Fibroblast of the conjunctiva (primary cell): ENCODE measurements at places on chromosomes 5 and 9.
A peak's percentile ranks its signal among the peaks of the same experiment; 100 is the strongest.

GRCh38 chr5:140595538-140596300, 31.1 kb downstream of the SLC35A4 start:
- no peak for DNase-seq

DNA sequence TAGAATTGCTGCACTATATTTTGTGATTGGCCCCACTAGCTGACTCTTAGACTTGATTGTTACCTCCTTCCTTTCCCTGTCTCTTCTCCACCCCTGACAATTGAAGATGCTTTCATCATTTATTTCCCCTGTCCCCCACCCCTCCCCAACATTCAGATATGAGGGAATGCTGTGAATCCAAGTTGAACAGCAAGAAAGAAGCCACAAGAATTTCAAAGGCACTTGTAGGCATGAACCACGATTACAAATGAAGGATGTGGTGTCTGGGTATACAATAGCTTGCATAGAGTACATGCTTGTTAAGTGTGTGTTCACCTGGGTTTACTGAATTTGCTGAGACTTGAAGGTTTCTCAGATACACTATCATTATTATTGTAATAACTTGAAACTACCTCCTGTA, 78.3 kb upstream of the TRIO start:
- DNase-seq = no peak

DNA sequence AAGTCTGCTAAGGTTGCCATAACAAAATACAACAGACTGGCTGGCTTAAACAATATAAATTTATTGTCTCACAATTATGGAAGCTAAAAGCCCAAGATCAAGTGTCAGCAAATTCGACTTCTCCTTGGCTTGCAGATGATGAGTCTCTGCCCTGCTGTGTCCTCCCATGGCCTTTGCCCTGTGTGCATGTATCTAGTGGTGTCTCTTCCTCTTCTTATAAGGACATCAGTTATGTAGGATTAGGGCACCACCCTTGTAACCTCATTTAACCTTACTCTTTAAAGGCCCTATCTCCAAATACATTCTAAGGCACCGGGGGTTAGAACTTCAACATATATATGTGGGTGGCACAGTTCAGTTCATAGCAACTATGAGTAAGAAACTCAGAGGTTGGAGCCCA, 157.9 kb upstream of the RASA1 start:
- DNase-seq = no peak

GRCh38 chr9:77987880-77988525, 43.6 kb downstream of the GNAQ start:
- DNase-seq = no peak

DNA sequence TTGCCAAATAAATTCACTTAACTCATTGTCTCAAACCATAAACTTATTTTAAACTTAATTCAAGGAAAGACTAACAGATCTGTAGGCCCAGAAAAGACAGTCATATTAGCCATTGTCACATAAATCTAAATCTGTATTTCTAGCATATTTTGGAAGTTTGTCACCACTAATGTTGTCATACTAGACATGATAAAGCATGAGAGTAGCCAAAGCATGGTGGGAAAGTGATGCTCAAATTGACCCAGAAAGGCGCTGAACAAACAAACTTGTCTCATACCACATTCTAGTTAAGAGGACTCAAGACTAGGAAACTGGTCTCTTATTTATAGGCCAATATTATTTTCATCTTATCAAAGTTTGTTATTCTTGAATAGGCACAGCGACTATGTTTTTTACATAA, 99.4 kb downstream of the VCAN start:
- no peak for DNase-seq

DNA sequence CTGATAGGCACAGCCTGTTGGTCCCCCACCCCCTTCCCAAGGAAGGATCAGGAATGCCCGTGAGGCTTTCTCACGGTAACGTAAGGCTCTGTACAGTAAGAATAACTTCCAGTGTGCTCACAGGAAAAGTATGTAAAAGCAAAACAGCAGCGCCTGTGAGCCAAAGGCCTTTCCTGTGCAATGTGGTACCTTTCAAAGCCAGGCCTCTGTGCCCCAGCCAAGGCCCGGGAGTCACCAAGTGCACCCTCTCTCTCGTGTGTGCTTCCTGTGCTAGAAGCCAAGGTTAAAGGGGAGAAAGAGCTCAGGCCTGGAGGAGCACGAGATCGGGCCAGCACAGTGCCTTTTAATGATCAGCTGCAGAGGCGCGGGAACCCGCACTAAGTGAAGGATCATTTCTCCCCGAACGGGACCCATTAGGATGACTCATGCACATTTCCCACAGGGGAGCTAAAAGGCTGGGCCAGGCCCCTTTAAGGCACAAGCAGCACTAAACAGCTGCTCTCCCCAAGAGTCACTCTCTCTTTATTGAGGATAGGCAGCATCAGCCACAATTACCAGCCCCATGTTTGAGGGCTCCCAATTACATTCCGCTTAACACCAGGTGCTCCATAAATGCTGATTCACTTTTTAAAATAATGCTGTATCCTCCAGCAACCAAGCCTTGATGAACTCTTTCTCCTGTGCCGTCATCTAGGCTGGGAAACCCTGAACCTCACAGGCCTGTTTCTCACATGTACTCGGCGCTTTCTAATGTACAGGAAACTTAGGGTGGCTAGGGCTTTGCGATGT, 42.8 kb downstream of the SHB start:
- DNase-seq = peak; percentile 51

- DNase-seq = no peak
Observed at GRCh38 chr5:135821802-135822201, 12.7 kb upstream of the SLC25A48 start.

DNA sequence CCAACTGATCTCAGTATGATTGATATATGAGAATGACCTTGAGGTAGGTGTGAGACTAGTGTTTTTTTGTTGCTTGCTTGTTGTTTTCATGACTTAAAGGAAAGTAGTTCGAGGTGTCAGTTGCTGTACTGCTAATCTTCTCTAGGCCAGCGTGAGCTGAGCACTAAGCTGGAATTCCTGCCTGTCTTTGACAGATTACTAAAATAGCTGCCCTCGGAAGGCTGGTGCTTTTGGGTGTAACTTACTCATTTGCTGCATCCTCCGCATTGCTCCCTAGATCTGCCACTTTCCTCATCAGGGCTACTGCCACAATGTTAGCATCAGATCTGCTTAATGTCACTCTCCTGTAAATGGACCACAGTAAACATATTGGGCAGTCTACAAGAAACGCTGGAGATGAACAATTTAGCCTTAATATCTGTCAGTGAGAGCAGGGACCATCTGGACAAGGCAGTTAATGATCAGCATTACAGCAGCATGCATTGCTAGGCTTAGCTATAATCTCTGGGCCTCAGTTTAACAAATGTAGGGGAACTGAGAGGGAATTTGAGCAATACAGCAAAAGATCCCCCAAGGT, 106.6 kb upstream of the CDH6 start:
- DNase-seq = no peak

DNA sequence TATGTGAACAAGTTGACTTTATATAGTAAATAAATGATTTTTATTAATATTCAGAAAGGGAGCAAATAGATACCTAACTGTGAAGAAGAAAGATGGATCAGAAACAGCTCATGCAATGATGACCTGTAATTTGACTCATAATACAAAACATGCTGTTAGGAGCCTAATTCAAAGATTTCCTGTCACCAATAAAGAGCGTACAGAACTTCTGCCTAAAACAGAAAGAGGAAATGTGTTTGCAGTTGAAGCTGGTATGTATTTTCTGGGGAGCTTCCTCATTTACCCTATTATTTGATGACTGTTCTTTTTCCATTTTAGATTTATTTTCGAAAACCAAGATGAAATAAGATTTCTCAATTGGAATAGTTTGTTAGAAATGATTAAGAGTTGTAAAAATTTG, 11.4 kb downstream of the YTHDC2 start:
- no peak for DNase-seq

- DNase-seq = no peak
Observed at GRCh38 chr9:136974817-136975535, 2.3 kb upstream of the PTGDS start.

- no peak for DNase-seq
Observed at GRCh38 chr5:173237143-173237874, 2.3 kb upstream of the NKX2-5 start.

DNA sequence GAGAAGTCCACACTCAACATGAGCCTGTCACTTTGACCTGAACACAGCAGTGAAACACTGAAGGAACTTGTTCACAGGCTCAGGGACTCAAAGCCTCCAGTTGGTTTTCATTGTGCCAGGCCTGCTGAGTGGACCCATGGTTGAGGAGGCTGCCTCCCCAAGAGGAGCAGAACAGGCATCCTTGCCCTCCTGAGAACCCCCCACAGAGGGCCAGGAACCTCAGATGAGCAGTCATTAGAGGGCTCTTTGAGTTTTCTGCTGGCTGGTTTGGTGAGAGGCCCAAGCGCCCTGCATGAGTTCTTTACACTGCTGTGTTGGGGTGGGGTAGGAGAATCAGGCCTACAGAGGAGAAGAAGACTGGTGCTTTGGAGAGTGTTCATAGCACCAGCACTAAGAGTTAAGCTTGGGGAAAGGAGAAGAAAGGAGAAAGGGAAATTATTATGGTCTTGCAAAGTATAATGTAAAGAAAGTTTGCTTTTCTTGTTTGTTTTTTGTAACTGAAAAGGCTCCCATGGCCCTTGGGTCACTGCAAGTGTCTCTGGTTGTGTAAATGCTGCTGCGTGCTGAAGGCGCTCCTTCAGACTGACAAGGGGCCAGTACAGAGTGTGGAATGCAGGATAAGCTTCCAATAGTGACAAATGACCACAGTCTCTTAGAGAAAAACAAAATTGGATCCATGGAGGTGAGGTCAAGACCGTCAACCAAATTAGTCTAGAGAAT, 100.2 kb downstream of the PDE8B start:
- no peak for DNase-seq

DNA sequence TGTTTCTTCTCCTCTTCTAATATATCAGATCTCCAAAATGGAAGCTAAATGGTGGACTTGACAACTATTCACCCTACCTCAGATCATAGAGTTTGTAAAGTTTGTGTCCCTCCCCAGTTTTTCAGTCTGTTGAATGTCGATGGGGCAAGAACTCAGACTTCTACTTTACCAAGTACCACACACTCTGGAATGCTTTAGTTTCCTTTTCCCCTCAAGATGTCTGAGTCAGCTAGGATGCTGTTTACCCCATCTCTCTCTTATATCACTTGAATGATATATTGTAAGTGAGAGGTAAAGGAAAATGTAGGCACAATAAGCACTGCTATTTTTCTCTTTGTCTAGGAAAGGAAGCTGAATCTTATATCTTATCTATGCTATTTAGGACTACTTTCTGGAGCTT, 25.9 kb upstream of the TAL2 start:
- DNase-seq = no peak

DNA sequence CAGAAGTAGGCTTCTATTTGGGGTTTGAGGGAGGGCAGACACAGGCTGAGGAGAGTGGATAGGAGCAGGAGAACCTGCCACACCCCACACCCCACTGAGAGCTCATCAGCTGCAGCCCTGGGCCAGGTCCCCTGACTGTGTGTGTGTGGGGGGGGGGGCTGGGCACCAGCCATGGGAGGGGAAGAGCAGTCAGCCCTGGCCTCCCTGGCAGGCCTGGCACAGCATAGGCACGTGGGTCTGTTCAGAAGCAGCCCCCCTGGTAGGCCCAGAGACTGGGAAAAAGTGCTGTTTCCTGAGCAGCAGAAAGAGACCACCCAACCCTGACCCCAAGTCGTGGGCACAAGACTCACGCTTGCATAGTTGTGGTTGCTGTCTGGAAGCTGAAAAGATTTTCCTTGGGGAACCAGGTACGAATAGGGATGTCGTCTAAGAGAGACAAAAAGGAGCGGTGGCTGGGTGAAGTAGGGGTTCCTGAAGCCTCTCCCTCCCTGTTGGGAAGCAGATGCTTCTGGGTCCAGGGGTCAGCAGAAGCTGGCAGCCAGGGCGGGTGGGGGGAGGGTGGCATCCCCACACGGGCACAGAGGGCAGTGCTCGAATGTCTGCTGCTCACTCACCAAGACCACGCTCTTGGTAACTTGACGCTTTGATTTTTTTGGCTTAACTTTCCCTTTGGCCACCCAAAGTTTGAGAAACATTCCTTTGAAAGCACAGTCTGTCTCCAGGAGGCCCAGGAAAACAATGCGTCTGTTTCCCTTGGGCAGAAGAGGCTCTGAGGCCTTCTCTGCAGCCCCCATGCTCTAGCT, 2.9 kb downstream of the NSMF start:
- peak; percentile 74 for DNase-seq

GRCh38 chr5:124659798-124660197, 86.6 kb downstream of the ZNF608 start:
- no peak for DNase-seq

- DNase-seq = no peak
Observed at GRCh38 chr5:88890070-88890781, 7.2 kb upstream of the MEF2C start.

DNA sequence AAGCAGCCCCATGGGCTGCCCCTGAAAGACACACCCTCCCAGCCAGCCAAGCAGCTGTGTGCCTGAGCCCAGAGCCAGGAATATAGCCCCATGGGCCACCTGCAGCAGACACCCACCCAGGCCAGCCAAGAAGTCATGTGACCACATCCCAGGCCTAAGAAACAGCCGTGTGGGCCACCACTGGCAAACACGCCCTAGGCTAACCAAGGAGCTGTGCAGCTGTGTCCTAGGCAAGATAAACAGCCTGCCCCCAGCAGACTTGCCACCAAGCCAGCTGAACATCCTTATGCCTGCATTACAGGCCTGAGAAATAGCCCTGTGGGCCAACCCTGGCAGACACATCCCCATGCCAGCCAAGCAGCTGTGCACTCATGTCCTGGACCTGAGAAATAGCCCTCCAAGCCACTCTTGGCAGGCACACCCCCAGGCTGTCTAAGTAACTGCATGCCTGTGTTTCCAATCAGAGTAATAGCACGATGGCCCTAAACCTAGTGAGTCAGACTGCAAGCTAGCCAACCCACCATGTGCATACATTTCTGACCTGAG, 143.0 kb downstream of the ADAMTS6 start:
- DNase-seq = no peak

DNA sequence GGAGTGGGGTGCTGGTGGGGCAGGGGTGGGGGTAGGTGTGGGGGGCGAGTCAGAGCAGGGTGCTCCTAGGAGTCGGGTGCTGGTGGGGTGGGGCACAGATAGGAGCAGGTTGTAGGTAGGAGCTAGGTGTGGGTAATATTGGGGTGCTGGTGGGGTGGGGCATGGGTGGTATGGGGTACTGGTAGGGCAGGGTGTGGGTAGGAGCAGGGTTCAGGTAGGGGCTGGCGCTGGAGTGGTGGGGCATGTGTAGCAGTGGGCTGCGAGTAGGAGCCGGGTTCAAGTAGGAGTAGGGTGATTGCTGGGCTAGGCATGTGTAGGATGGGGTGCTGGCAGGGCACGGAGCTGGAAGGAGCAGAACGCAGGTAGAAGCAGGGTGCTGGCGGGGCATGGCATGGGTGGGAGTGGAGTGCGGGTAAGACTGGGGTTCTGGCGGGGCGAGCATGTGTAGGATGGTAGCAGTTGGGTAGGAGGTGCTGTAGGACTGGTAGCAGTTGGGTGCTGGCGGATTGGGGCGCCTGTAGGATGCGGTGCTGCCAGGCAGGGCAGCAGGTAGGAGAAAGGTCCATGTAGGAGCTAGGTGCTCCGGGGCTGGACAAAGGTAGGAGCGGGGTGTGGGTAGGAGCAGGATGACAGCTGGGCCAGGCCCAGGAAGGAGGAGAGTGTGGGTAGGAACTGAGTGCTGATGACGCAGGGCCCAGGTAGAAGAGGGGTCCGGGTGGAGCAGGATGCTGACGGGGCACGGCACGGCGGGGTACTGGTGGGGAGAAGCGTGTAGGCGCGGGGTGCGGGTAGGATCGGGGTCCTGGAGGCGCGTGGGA, 105.5 kb upstream of the SIMC1 start:
- no peak for DNase-seq

GRCh38 chr5:124301850-124302249, 444.6 kb downstream of the ZNF608 start:
- DNase-seq = peak; percentile 32
